ENCODE measurements at places on chromosomes 4 and X.

GRCh38 chr4:125244848-125245450 is 69.8 kb upstream of the FAT4 start:
- DNase-seq = no peak

- no peak for DNase-seq
These were observed 10.8 kb downstream of the ADRA2C start for GRCh38 chr4:3777033-3777390.

DNA sequence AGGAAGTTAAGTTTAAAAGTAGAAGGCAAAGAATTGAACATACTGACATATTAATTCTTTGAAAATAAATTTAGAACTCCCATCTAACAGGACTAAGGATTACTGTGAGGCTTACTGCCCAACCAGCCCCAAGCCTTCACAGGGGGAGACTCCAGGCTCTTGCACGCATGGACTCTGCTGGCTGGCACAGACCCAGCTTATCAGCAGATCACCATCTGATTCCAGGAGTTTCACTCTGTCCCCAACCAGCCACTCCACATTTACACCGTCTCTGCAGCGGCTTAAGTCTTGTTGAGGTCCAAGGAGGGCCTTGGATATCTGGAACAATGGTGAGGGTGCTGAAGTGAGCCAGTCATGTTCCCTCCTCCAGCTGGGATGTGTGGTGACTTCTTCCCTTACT is 16.4 kb upstream of the OTUD4 start:
- DNase-seq = no peak

DNA sequence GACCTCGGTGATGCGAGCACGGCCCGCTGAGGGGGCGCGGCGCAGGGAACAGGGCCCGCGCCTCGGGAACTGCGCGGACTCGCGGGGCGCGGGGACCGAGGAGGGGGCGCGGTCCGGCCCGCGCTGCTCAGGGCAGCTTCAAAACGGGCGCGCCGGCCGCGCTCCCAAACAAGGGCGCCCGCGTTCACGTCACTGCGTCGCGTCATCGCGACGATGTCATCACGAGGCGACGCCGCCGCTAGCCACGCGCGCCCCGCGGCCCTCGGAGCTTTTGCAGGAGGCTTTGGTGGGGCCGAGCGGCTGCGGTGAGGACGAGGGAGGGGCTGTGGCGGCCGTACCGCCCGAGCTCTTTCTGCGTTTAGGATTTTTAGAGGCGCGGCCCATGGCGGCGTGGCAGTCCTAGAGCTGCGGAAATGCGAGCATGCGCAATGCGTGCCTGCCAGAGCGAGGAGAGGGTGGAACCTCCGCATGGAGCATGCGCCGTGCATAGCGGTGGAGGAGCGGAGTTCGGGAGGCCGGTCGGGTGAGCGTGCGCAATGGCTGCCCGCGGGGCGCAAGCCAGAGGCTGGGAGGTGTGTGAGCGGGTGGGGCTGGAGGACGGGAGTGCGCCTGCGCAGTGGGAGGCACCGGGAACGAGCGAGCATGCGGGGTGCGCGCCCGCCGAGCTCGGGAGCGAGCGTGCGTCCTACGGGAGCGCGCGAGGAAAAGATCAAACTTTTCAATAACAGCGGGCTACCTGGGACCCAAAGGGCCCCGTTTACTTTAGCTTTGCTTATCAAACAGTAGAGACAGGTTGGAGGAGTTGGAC is at the start of gene PPP2R3B:
TSS of gene PPP2R3B (minus strand) at position 140 of the 808 bp plus-strand sequence. CDS start 216 bp downstream, outside the sequence.
- DNase-seq = peak; percentile 97

GRCh38 chrX:28843817-28844216 is 256.6 kb downstream of the IL1RAPL1 start:
- DNase-seq = no peak

DNA sequence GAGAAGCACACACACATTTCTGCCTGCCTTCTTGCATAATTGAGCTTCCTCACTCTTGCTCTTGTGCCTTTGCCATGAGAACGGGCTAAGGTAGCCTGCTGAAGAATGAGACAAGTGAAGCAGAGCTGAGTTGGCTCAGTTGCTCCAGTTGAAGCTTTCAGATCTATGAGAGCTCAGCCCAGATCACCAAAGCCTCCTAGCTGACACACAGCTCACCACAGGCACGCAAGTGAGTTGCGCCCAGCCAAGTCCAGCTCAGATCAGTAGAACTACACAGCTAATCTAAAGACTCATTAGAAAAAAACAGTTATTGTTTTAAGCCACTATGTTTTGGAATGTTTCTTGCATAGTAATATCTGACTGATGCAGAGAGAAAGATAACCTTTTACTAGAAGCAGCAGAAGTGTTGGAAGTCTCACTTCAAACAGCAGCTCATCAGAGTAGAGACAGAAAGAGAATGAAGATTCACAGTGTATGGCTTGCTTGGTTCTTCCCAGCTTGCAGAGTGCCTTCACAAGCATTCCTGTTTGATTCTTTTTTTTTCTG is 362.4 kb downstream of the MID1IP1 start:
- no peak for DNase-seq

DNA sequence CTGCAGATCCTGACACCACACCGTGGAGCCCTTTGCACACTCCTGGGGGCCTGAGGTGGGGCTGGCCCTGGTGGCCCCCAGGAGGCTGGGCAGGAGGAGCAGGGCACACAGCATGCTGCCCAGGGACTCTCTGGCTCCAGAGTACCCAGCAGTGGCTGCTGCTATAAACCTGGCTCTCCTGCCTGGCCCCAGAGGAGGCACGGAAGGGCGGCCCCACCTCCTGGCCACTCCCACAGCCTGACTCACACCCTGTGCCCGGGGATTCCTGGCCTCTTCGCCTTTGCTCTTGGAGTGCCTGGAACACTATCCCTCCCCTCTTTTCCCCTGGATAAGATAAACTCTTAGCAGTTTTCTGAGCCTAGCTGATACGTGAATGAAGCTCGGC is at the start of gene PSAPL1:
TSS of gene PSAPL1 (minus strand) at position 165 of the 385 bp plus-strand sequence. CDS start at position 114, 51 bp downstream.
- no peak for DNase-seq

GRCh38 chrX:1452516-1453394 is at the start of gene ASMTL:
Gene ASMTL (minus strand): TSS chrX:1452909. CDS start chrX:1452840, 69 bp downstream.
- DNase-seq = peak; percentile 100

GRCh38 chrX:68927178-68927577 is 98.4 kb downstream of the EFNB1 start:
- no peak for DNase-seq

DNA sequence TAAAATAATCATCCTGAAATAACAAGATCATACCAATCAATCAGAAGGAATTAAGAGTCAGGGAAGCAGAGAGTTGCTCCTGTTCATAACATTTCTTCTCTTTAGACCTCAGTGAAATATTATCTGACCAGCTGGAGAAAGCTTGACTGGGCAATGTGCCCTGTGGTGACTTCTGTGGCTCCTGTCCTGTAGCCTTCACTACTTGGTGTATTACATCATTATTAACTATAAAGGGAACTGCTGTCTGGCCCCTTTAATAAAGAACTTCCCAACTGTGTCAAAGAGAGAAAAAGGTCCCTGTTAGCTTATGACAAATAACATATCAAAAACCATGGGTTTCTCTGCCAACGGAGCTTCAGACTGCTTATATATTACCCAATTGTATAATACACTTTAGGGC is 18.0 kb downstream of the OPHN1 start:
- DNase-seq = no peak

DNA sequence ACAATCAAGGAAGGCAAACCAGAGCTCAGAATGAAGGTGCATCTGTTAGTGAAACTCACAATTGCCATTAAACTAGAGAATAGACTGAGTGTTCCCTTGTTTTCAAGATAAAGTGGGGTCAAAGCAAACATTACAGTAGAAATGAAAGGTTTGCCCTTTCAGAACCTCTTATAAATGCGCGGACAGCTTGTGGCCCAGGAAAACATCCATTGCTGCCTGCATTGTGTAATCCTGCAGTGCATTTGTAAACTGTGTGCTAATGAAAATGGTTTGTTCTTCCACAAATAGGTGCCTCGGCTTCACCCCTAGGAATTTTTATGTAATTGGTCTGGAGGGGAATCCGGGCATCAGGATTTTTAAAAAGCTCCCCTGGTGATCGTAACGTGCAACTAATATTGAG is 62.8 kb downstream of the SNX25 start:
- no peak for DNase-seq

GRCh38 chrX:45747905-45748304 is 547.2 kb upstream of the DIPK2B start:
- DNase-seq = no peak

DNA sequence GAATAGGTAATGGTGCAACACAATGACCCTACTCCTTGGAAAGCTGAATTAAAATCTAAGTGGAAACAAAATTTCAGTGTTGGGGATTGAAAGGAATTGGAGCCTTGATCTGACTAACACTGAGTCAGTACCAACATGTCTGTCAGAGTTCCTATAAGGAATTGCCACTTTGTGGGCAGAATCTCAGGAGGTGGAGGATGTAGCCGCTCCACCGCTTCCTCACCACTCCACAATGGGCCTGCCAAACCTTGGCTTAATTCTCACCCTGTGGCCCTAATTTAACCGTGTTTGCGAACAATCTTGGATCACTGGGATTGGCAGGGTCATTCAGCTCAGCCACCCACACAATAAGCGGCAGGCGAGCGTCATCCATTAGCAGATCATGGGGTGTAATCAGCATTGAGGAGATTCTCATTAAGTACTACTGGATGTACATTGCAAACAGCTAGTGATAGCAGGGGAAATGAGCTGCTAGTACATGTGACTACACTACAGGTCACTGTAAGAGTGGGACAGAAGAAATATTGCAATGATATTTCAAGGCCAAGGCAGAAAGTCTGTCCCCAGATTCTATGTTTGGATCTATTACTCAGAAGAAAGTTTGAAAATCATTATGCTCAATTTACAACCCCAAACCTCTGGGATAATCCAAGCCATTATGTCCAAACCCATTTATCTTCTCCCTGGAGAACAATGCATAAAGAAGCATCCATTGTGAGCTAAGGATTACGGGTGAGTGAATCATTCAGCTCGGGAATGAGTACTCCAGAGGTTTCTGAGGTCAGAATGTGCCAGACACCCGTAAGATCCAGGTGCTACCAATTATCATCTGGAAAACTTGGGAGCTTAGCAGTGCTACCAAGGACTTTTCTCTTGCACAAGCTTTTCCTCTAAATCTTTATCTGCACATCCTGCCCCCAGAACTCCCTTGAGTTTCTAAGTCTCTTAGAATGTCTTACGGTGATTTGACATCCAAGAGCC is 5.8 kb downstream of the SRPX start:
- DNase-seq = no peak

DNA sequence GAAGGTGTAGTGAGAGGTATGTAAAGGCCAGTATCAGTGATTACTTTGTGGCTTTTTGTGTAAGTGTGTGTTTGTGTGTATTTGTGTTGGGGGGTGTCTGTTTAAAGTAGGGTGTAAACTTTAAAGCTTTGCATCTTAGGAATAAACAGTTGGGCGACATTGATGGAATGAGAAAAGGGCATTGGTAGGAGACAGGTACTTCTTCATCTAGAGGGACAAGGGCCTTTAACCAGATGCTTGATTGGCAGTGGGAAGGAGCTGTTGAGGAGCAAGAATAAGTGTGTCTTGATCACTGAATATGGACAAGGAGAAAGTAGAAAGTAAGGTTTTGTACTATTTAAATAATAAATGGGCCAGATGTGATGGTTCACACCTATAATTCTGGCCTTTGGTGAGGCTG is 48.8 kb downstream of the RAPGEF2 start:
- DNase-seq = no peak

DNA sequence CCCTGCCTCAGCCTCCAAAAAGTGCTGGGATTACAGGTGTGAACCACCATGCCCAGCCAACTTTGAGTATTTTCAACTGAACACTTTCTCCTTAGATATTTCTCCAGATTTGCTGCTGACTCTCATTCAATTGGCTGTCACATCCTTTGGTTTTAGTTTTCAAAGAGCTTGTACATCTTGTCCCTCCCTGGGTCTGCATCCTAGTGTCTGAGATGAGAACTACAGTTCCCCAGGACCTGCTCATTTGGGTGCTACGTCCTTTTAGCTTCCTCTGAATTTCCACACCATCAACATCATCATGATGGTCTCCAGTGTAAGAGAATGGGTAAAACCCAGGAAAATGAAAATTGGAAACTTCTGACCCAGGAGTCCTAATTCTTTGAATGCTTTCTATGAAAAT is 312.9 kb downstream of the NLGN4X start:
- DNase-seq = no peak

- DNase-seq = no peak
These were observed 98.2 kb downstream of the SLC39A8 start for GRCh38 chr4:102247041-102247440.

DNA sequence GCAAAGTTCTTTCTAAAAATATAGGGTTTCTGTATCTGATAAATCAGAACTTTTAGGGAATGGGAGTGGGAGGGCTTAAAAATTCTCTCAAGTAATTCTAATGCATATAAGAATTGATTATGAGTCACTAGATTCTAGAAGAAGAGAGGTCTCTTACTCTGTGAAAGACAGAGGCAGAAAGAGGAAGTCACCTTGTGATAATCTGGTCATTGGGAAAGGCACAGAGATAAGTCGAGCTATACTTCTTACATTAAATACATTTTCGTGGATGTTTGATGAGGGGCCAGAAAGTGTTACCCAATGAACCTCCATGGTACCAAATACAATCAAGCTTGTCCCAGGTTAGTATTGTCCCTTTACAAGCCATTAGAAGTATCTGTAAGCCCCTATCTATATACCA is 134.4 kb downstream of the MAD2L1 start:
- no peak for DNase-seq

DNA sequence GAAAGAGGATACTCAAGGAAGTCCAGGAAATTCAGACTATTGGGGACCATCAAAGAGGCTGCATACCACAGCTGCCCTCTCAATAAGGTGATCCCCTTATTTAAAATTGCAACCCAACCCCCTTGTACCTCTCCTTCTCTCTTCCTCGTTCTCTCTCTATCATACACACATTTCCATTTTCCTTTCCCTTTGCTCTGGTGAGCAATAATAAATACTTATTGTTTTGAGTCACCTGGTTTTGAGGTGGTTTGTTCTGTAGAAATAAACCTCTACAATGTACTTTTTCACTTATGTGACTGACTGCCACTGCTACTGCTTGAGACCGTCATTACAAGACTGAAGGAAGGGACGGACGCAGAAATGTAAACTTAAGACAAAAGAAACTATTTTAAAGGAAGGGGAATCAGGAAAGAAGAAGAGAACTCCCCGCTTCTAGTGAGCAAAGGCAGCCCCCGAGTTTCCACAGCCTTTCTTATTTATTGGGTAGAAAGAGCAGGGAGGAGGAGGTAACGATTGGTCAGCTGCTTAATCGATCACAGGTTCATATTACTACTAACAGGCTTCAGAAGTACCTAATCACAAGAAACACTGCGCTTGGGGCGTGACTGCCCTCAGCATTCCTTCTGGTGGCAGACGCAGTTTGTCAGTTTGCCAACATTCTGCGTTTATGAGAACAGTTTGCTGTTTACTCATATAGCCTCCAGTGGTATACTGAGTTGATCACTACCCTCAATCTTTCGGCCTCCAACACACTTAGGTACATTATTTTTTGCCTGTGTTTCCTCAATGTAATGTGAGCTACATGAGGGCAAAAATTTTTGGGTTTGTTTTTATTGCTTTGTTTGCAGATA is 16.9 kb upstream of the TMEM165 start:
- no peak for DNase-seq

DNA sequence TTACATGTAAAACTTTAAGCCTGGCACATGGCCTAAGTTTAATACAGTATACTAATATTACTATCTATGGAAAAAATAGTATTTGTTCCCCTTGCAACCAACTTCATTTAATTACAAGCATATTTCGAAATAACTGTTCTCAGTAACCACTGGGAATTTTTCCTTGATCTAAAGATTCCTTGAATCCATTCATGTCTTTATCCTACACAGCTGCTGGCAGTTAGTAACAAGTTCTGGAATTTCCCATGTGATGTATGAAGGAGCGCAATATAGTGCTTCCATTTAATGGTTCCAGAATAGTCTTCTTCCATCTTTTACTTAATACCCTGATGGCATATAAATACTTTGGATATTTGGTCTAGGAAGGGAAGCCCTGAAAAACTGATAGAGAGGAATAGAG is 136.5 kb downstream of the AASDH start:
- no peak for DNase-seq
